ENCODE measurements at places on chromosomes 2 and 18. TPM values are rescaled to one million over a fixed set of nuclear protein-coding genes. Genes with fewer than 3 reads are reported as not detected.

The CIDEA gene
- total RNA-seq = 0.39 TPM

The PXDN gene
- total RNA-seq = 27.6 TPM

The DOK1 gene
- 8.7 TPM for total RNA-seq

The FTCDNL1 gene
- 0.83 TPM for total RNA-seq

The CDK15 gene
- not detected for total RNA-seq

Measured in heart left ventricle (tissue), 16 donors.